ENCODE measurements at places on chromosomes 3 and 15. TPM values are rescaled to one million over a fixed set of nuclear protein-coding genes. Genes with fewer than 3 reads are reported as not detected.
A peak's percentile ranks its signal among the peaks of the same experiment; 100 is the strongest.

DNA sequence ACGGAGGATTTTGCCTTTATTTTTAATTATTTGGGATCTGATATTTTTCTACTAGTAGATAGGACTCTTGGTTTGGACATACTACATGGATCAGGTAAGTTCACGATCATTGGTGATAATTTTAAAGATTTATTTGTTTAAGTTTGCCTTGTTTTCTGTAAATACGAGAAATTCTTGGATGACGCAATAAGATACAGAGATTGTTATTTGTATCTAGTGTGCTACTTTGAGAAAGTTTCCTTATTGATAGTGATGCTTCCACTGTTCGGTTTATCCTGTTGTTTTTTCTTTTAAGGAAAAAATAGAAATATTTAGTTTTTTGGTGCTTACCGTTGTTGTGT is 577 bp downstream of the CHD2 start:
- peaks cover 17% of the 10 kb centered on the region for H3K27me3 ChIP-seq
- H3K36me3 ChIP-seq = peaks cover 85% of the 10 kb centered on the region
- no peak for DNase-seq
- H3K27ac ChIP-seq = peak overlapping the region; percentile 99
- H3K4me3 ChIP-seq = peak overlapping the region; percentile 99

Gene CCDC54
- not detected for total RNA-seq

Gene PLSCR5
- not detected for total RNA-seq

Gene MUSTN1
- total RNA-seq = not detected

Gene SLC15A2
- 0.13 TPM for total RNA-seq
